T-helper 2 cell (primary cell): ENCODE measurements at places on chromosomes 2 and 18.
A peak's percentile ranks its signal among the peaks of the same experiment; 100 is the strongest.

GRCh38 chr2:42874949-42875801 is 82.8 kb upstream of the HAAO start:
- no peak for DNase-seq

- no peak for DNase-seq
Measured at GRCh38 chr2:127423478-127423843, 5.2 kb downstream of the PROC start.

GRCh38 chr2:217146956-217147355 is 287.1 kb upstream of the TNP1 start:
- DNase-seq: no peak

- peak; percentile 48 for DNase-seq
Measured at GRCh38 chr2:197255543-197255942, 55.0 kb downstream of the ANKRD44 start.

- DNase-seq: no peak
Measured at GRCh38 chr2:12455661-12456060, 261.1 kb upstream of the TRIB2 start.

- no peak for DNase-seq
Measured at GRCh38 chr2:693606-694005, 16.4 kb upstream of the TMEM18 start.

DNA sequence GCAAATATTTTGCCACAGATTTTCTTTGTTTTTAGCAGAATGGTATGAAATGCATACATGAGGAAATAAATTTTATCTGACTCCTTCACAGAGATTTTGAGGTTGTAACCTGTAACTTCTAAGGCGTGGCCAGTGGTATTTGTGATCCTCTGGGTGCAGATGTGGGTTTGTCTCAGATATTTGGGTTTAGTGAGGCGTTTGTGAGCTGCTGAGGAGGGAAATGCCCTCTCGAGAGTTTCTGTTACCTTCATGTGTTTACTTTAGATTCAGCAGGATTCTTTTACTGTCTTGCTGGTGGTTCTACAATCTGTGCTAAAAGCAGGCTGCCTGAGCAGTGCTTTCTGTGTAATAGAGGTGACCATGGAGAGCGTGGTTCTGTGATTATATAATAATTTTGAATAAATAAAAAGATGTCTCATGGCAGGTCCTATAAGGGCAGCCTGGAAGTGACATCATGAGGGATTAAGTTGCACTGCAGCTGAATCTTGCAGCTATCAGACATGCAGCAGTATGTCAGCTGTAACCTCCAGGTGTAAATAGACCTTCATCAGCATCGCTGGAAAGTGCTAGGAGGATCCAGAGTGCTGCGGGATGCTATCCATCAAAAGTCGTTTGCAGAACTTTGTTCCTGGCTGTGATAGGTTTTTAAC is 34.1 kb downstream of the TANC1 start:
- no peak for DNase-seq

GRCh38 chr18:48852292-48852691 is 98.5 kb downstream of the SMAD7 start:
- no peak for DNase-seq

GRCh38 chr2:37590119-37590571 is 81.3 kb downstream of the CDC42EP3 start:
- DNase-seq: no peak

DNA sequence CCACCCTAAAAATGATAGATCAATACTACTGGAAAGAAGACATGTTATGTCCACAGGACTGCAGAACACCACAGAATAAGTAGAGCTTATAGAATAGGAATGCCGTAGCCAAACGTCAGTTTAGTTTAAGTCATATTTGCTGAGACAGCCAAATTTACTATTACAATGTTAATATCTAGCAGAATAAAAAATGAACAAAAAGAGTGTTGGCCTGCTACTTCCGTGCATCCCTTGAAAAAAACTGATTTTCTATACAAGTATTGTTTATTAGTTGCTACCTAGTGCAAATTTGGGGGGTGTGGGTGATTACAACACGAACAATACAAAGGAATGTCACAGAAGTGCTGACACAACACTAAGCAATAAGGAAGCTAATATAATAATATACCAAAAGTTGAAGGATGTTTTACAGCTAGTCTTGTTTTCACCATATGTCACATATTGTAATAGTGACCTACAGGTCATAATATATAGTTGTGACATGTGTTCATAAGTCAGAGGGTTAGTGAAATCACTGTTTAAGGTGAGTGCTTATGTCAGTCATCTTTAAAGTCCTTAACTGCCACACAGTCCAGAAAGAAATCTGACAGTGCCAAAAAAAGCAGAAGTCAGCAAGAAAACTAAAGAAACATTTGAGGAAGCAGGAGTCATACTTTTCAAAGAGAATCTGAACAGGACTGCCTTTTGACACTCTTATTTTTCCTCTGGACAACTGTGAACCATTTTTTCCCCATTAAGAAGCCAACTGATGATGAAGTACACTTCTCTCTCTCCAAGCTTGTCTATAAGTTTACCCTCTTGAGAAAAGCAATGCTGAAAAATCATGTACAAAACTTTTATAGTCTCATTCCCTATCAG is 376.4 kb downstream of the ZEB2 start:
- no peak for DNase-seq

- no peak for DNase-seq
Measured at GRCh38 chr2:164458792-164459191, 162.5 kb downstream of the GRB14 start.

DNA sequence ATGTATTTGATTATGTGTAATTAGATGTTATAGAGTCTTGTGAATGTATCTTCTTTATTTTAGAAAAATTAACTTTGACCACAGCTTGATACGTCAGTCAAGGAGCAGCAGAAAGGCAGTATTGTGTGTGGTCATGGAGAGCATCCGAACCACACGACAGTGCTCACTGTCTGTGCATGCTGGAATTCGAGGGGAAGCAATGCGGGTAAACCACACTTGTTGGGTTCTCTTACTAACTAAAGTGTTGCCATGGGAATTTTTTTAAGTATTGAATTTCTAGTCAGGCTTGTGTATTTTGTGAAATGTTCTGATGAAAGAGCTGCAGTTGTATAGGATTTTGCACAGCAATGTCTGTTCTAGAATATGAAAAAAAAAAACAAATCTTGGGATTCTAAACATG is 4.8 kb downstream of the PJVK start:
- no peak for DNase-seq

DNA sequence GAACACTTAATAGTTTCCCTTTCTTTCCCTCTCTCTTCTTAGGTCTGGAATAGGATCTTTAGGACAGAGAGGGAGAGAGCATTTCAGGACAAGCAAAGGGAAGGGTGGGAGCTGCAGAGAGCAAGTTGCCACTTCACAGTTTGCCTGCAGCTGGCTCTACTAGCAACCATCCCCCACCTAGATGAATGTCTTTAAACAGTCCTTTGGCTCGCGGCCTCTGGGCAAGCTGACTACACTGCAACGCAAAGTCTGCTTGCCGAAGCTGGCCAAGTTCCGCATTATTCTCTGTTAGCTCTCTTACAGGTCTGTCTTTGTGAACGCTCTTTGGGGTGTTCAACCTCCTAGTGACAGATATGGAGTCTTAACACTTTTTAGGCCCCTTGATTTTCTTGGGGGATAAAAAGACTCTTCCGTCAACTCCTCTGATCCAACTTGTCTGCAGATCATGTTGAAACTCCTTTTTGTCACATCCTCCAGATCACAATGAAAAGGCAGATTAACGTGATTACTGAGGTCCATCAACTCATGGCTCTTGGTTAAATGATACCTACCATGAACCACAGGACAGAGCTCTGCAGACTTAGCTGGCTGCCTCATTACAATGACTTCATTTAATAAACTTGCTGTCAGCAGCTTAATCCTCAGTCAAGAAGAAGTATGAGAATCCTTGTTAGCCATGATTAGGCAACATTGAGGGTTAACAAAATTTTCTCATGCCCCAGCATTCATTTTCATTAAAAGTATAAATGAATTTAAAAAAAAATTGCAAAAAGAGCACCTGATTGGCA is 74.6 kb downstream of the SLC4A3 start:
- no peak for DNase-seq

- DNase-seq: peak; percentile 64
Measured at GRCh38 chr2:27212626-27213471, 781 bp upstream of the SLC5A6 start.

DNA sequence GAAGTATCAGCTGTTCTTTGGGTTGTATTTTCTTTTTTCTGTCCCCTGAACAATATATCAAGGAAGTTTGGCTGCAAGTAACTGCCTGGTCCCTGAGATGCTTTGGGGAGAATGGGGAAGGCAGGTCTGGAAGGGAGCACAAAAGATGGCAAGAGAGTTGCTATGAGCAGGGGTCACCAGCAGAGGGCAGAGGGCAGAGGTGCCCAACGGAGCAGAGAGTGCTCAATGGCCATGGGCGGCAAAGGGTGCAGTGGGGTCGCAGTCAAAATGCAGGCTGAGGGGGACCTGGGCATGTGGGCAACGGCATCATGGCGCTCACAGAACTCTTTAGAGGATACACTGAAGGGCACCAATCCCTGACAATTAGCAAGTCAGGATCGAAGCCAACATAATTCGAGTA is 107.7 kb upstream of the ATP8B1 start:
- peak; percentile 7 for DNase-seq

DNA sequence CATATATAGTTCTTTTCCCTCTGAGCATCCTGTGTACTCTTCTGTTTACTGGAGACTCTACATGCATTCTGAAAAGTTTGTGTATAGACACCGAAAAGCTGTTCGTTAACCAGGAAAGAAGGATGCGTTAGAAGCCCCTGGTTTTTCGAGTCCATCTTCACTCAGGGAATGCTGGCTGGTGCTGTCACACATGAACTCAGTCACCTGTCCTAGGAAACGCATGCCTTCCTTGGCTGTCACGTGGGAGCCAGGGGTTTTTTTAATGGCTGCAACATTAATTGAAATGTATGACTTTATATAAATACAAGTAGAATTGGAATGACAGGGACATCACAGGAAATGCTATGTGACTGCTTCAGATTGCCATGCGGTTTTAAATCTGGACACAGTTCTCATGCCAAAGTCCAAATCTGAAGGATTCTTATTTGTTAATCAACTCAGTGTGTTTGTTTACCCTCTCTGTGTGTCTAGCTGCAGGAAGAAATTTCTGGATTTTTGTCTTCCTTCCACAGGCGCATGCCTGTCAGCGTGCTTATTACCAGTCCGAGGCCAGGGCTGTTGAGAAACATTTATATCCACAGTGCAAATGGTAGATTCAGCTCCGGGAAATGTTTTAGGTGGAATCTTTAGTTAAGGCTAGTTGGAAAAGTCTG is 2.6 kb downstream of the RAMP1 start:
- DNase-seq: no peak

DNA sequence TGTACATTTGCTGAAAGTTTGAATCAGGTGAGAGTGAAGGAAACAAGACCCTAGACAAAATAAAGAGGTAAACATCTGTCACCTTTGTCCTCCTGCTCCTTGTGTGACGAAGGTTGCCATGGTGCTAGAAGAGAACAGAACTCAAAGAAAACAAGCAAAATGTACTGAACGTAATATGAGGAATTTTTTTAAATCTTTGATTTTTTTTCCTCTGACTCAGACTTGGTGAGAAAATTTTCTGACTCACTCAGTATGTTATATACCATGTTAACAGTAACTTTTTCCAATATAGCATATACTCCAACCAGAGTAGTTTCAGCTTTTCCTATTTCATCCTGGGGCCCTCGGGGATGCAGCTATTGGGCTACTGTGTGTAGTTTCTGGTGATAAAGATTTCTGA is 2114.6 kb upstream of the PIK3C3 start:
- DNase-seq: no peak

DNA sequence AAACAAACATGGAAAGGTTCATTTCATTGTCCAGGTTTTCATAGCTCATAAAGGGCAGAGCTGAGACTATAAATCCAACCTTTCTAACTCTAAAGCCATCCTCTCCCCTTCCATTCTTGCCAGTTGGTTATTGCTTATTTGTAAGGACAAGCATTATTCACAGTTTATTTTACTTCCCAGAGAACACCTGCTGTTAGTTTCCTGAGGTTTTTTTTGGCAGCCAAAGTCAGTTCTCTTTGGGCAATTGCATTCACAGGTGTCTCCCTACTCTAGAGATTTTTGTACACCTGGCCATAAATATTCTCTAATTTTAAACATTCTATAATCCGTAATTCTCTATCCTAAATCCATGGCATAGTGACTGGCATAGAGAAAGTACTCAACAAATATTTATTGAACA is 87.3 kb upstream of the SPHKAP start:
- no peak for DNase-seq

DNA sequence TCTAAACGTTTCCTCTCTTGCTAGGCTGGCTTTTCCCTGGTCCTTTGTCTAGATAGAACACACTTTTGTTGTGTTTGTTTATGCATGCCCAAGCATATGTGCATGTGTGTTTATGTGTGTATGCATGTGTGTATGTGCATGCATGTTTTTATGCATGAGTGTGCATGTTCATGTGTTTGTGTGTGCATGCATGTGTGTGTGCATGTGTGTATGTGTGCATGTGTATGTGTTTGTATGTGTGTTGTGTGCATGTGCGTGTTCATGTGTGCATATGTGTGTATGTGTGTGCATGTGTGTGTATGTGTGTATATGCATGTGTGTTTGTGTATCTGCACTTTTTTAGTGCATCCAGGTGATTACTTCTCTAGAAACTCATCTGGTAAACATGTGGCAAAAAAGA is 558.0 kb downstream of the GALR1 start:
- DNase-seq: no peak

GRCh38 chr2:123870206-123870880 is 154.7 kb upstream of the CNTNAP5 start:
- DNase-seq: no peak

- no peak for DNase-seq
Measured at GRCh38 chr18:47490882-47491281, 239.4 kb upstream of the SKOR2 start.

- peak; percentile 62 for DNase-seq
Measured at GRCh38 chr18:79246309-79247108, 149.2 kb upstream of the NFATC1 start.

DNA sequence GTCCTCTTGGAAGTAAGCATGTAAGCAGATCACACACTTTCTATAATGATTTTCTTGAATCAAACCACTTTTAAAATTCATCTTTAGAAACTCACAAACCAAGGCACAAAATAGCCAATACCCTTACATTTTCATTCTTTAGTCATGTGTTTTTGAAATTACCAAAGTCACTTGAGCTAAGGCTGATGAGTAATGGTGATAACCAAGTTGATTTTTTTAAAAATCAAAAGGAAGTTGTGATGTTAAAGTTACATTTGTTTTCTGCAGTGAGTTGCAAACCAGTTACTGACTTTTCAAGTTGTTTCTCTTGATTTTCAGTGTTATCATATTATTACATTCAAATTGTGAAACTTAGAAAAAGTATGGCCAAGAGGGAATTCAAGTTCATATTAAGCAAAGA is 21.5 kb upstream of the IL18RAP start:
- DNase-seq: no peak
